ENCODE measurements at places on chromosomes 1 and 21. TPM values are rescaled to one million over a fixed set of nuclear protein-coding genes. Genes with fewer than 3 reads are reported as not detected.

The S100A9 gene
- 43.2 TPM for total RNA-seq

DNA sequence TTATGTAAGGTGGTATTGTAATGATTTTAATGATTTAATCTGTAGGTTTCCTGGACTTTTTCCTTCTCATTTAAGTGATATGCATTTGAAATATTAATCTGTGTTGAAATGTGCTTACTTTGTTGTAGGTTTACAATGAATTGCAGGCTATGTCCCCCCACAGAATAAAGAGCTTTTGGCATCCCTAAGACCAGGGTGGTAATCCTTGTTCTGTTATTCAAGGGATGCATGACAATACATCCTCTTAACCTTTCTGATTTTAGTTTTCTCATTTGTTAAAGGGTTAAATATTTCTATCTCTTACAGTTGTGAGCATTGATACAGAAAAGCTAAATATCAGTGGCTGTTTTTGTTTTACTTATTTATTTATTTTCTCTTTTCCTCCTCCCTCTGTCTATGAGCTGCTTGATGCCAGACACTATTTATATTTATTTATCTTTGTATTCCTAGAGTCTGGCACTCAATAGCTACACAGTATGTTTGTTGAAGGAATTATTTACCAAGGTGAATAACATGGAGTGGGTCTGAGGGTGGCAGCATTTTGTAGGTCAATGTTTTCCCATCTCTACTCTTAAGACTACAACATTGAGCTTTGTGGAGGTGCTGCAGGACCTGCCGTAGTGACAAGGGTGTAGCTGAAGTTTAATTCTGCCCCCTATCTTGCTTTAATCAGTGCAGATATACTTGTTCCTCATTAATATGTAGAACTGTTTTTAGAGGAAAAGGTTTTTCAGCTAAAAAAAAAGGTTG is 19.9 kb upstream of the ADGRL2 start:
- H3K4me1 ChIP-seq = no peaks in the 10 kb centered on the region
- H3K27ac ChIP-seq = no peak overlapping the region
- no peaks in the 10 kb centered on the region for H3K36me3 ChIP-seq
- H3K4me3 ChIP-seq = no peak overlapping the region
- H3K27me3 ChIP-seq = no peaks in the 10 kb centered on the region

- no peaks in the 10 kb centered on the region for H3K36me3 ChIP-seq
- H3K27ac ChIP-seq = no peak overlapping the region
- no peaks in the 10 kb centered on the region for H3K4me1 ChIP-seq
- DNase-seq = no peak
Measured at GRCh38 chr1:66050123-66050522, 257.4 kb downstream of the PDE4B start.

The OPRD1 gene
- total RNA-seq = not detected

- H3K36me3 ChIP-seq = no peaks in the 10 kb centered on the region
- H3K27me3 ChIP-seq = no peaks in the 10 kb centered on the region
- no peaks in the 10 kb centered on the region for H3K4me1 ChIP-seq
- DNase-seq = no peak
- H3K4me3 ChIP-seq = no peak overlapping the region
Measured at GRCh38 chr1:248714248-248714647, 11.7 kb upstream of the OR14I1 start.

- no peaks in the 10 kb centered on the region for H3K27me3 ChIP-seq
- no peaks in the 10 kb centered on the region for H3K36me3 ChIP-seq
- H3K4me1 ChIP-seq = peaks cover 19% of the 10 kb centered on the region
- peak overlapping the region; percentile 49 for H3K27ac ChIP-seq
- H3K4me3 ChIP-seq = no peak overlapping the region
Measured at GRCh38 chr1:205512059-205513045, 7.9 kb downstream of the CDK18 start.

- no peak for DNase-seq
- H3K27me3 ChIP-seq = no peaks in the 10 kb centered on the region
Measured at GRCh38 chr1:55420026-55420425, 204.9 kb upstream of the USP24 start.

The TOR1AIP2 gene
- 44.8 TPM for total RNA-seq

GRCh38 chr1:205610036-205610435 is 21.8 kb downstream of the ELK4 start:
- H3K27ac ChIP-seq = no peak overlapping the region
- H3K4me3 ChIP-seq = no peak overlapping the region
- H3K4me1 ChIP-seq = peaks cover 32% of the 10 kb centered on the region

DNA sequence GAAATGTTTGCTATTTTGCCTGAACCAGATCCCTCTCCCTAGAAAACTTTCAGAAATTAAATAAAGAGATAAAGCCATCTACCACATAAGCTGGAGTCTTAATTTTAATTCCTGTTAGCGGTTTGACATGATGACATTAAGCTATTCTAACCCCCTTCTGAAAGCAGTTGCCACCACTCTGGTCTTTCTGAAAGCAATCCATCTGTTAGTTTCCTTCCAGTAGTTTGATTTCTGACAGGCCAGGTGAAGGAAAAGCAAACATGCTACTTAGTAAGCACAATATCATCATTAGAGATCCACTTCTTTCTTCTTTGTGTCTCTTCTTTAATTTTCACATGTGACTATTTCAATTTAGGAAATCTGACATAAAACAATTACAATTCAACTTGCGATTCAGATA is 39.9 kb downstream of the RGL1 start:
- no peak for DNase-seq
- no peaks in the 10 kb centered on the region for H3K36me3 ChIP-seq
- no peak overlapping the region for H3K4me3 ChIP-seq
- no peak overlapping the region for H3K27ac ChIP-seq
- H3K27me3 ChIP-seq = no peaks in the 10 kb centered on the region

DNA sequence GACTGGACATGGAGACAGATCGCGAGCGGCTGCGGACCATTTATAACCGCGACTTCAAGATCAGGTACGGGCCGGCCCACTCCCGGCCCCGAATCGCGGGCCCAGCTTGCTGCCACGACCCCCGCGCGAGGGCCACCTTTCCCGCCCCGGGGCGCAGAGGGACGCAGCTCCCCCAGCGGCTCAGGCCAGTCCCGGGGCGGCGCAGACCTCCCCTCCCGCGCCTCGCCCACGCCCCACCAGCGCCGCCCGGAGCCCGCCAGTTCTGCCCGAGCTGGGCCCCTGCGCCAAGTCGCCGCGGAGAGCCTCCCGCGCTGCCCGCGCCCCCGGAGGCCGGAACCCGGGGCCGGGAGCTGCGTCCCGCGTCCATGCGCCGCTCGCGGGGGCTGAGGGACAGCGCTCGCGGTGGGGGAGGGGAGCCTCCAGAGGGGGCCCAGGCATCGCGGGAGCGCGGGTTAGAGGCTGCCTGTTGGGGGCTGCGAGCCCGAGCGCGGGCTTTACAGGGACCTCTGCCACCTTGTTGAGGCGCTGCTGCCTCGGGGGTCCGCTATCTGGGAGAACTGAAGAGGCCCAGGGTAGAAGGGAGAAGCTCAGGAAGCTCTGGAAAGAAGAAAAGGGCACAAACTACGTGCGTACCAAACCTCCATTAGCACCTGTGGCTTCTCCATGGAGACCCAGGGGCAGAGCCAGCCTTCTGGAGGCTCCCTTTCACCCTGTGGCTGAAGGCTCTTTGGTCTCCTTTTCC is 698 bp downstream of the MOV10 start:
- DNase-seq = peak; percentile 58
- no peaks in the 10 kb centered on the region for H3K27me3 ChIP-seq
- H3K4me3 ChIP-seq = peak overlapping the region; percentile 79
- no peaks in the 10 kb centered on the region for H3K36me3 ChIP-seq
- peak overlapping the region; percentile 68 for H3K27ac ChIP-seq

The F13B gene
- not detected for total RNA-seq

The TNFRSF9 gene
- total RNA-seq = not detected

Measured in body of pancreas (tissue), 4 donors.